Activated CD4-positive, alpha-beta T cell treated with anti-CD3 and anti-CD28 coated beads for 36 hours (primary cell): ENCODE measurements at places on chromosomes 16 and 17. TPM values are rescaled to one million over a fixed set of nuclear protein-coding genes. Genes with fewer than 3 reads are reported as not detected.

TMEM238L gene
- total RNA-seq, result not detected

WNT9B gene
- not detected for total RNA-seq

PERCC1 gene
- total RNA-seq, result not detected

CDIPT gene
- 35.1 TPM for total RNA-seq

FNDC8 gene
- total RNA-seq, result not detected
